Fibroblast of upper back skin (primary cell): ENCODE measurements at places on chromosomes 7 and 10.
A peak's percentile ranks its signal among the peaks of the same experiment; 100 is the strongest.

- DNase-seq = no peak
Observed at GRCh38 chr10:14579405-14579804, 195.3 kb downstream of the FAM107B start.

- no peak for DNase-seq
Observed at GRCh38 chr7:136074843-136075242, 97.7 kb upstream of the MTPN start.

DNA sequence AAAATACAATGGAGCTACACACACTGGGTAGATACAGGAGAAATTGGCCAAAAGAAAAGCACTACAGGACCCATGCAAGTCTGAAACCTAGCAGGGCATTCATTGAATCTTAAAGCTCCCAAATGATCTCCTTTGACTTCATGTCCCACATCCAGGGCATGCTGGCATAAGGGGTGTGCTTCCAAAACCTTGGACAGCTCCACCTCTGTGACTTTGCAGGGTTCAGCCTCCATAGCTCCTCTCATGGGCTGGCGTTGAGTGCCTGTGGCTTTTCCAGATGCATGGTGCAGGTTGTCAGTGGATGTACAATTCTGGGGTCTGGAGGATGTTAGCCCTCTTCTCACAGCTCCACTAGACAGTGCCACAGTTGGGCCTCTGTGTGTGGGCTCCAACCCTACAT is 626.3 kb upstream of the POT1 start:
- DNase-seq = no peak

DNA sequence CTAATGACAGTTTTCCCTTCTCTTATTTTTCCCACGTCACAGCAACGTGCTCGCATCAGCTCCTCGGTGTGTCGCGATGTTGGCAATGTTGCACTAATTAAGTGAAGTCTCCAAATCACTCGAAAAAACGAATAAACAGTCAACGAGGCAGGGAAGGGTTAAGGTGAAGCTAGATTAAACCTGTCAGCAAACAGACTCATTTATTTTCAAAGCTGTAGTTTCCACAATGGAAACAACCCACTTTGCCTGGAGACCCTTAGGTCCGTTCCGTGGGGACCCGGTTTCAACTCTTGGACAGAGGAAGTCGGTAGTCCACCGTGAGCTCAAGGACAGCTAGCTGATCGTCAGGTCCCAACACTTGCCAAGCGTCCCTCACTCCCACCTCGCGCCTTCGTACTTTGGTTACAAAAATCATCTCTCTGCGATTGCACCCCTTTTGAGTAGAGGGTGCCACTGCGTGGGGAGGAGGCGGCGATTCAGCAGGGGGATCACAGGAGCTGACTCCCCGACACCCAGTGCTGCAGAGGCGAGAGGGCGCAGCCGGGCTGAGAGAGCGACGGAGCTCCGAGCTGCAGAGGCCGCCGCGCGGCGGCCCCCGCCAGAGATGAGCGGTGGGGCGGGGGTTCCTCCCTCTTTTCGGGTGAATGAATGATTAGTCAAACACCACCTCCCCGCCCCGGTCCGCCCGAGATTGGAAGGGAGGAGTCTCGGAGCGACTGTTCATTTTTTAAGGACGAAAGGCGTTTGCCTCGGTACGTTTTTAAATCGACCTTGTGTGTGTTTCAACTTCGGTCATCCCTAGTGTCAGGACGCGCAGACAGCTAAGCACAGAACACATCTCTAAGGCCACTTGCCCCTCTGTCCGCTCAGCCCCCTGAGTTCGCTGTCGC is 1.3 kb upstream of the BMPER start:
- peak; percentile 58 for DNase-seq

DNA sequence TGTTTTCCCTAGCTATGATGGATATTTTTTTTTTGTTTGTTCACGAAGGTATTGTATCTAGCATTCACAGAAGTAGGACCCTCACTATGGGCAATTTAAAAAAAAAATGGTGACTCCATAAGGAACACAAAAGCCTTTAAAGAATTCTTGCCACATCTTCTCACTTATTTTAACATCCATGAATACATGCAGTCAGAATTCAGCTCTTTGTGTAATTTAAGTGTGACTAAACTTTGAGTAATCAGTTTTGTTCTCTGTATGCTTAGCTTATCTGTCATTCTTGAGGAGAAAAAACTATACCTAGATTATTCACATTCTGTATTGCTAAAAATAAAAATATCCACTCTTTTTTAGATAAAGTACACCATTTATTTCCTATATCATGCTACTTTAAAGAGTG is 313.2 kb upstream of the KCND2 start:
- DNase-seq = peak; percentile 65

DNA sequence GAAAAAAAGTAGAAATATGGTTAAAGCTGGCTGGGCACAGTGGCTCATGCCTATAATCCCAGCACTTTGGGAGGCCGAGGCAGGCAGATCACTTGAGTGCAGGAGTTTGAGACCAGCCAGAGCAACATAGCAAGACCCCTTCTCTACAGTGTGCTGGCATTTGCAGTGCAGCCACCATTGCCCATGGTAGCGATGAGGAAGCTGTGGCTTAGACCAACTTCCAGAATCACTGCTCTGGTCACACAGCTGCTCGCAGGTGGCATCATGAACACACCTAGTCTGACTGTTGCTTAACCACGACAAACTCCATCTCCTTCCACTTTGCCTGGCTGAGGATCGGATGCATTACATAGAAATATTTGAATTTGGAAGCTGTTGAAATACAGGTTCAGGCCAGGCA is 137.1 kb downstream of the CUX1 start:
- DNase-seq = no peak

GRCh38 chr7:87345962-87346371 is 503 bp downstream of the CROT start:
- DNase-seq = no peak

DNA sequence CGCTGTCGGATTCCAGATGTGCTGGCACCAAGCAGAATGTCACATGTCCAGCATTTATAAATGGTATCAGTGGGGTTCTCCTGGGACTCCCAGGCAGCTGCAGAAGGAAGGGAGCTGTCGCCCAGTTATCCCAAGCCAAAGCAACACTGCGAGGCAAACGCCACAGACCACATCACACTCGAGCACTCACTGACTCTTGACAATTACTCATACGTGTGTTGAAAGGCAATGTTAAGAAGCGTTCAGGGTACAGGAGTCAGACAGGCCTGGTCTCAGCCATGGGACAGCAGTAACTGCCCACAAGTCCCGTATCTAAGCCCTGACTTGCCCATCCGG is 113.4 kb downstream of the DIP2C start:
- peak; percentile 60 for DNase-seq

GRCh38 chr7:39088730-39089593 is 111.3 kb downstream of the POU6F2 start:
- DNase-seq = no peak

DNA sequence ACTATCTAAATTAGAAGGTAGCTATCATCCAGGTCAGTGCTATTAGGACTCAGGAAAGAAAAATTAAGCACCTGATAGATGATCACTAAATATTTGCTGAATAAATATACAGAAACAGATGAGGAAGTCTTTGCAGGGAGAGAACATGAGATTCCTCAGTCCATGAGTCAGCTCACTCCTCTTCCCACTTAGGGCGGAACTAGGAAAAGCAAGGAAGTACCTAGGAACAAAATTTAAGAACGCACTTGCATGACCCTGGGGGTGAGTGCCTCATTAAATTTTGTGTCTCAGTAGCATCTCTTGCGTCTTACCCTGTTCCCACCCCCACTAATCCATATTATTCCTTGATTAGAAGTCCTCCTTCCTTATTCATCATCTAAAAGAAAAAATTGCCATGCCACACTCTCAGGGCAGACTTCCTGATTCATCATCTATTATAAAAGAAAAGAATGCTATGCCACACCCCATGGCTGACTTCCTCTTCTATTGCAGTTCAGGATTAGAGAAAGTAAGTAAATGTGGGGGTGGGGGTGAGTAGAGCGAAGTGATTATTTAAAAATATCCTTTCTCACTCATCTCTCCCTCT is 208.8 kb downstream of the THSD7A start:
- DNase-seq = peak; percentile 1

DNA sequence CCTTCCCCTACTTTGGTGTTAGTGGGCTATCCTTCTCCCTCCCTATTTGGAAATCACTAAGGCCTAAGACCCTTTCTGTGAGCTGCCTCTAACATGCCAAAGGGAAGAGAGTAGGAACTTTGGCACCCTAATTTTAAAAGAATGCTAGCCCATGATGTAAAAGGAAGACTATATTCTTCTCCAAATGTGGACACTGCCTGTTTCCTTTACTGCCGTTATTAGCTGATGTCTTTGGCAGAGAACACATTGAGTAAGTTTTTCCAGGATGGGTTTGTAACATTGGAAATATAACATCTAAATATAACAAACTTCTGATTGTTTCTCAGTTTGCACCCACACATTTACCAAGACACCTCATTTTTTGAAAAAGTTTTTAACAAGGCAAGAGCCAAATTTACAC is 56.9 kb upstream of the TNKS2 start:
- DNase-seq = no peak

DNA sequence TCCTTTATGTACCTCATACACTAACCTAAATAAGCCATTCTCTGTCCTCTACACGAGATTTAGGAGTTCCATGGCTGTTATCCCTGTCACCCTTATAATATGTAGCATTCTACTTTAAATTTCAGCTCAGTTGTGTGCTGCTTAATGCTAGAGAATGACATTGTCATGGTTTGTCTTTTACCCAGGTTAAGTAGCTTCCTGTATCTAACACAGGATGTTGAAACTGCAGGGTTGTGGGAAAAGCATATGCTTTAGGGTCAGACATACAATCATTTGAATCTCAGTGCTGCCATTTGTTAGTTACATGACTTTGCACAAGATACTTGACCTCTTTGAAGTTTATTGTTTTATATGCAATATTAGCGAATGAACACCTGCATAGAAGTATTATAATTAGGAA is 235.1 kb upstream of the CACNA2D1 start:
- no peak for DNase-seq

DNA sequence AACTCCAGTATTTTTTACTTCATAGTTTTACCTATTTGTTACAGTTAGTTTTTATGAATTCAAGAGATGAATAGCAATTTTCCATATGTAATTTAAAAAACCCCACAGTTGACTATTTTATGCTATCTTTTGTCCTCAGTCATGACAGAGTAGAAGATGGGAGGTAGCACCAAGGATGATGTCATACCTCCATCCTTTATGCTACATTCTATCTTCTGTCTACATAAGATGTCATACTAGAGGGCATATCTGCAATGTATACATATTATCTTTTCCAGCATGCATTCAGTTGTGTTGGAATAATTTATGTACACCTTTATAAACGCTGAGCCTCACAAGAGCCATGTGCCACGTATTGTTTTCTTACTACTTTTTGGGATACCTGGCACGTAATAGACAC is 184.2 kb downstream of the CFTR start:
- DNase-seq = no peak

GRCh38 chr7:116829493-116829892 is 32.9 kb upstream of the CAPZA2 start:
- no peak for DNase-seq

DNA sequence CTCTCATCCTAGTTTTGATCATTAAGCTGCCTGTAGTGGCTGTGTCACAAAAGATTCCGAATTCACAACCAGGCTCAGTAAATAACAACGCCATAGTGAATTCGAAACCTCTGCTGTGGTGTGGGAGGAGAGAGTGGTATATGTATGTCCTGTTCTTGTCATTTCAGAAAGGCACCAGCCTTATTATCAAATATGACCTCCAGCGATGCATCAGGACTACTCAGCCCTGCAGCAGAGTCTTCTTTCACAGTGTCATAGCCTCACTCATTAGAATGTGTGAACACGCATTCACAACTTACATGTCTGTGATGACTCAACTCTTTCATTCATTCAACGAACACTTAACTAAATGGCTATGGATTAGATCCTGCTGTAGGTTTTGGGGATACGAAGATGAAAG is 15.3 kb downstream of the AOC1 start:
- no peak for DNase-seq

- no peak for DNase-seq
Observed at GRCh38 chr10:6558759-6559461, 21.2 kb downstream of the PRKCQ start.

- no peak for DNase-seq
Observed at GRCh38 chr7:151945224-151945623, 11.0 kb upstream of the GALNTL5 start.

DNA sequence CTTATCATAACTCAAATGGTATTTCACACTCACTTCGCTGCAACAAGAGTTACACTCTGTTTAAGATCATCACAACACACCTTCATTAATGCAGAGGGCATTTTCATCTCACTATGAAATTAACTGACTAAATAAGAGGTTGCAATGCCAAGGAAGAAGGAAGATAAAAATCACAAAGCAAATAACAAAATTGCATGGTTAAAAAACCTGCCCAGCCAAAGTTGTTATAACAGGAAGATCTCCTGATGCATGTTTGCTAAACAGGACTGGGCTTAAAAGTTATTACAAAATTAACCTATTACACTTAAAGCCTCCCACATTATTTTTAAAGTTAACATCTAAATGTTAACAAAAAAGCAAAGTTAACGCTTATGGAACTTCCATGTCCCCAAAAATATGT is 11.8 kb downstream of the FAM13C start:
- DNase-seq = no peak

GRCh38 chr7:158570449-158571170 is 17.0 kb downstream of the PTPRN2 start:
- DNase-seq = no peak

DNA sequence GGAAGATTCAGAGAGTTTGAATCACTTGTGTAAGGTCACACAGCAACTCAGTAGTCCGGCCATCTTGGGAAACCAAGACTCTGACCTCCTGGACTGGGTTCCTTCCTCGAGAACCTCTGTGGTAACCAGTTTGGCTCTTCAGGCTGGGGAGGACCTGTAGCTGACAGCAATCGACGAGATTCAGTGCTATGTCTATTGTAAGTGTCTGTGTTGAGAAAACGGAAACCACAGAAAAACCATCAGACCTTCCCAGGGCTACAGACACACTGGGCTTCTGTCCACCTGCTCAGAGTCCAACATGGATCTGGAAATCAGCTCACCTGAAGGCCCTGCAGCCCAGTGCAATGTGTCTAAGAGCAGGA is 403.7 kb downstream of the RPS24 start:
- no peak for DNase-seq

GRCh38 chr7:30674876-30675275 is 7.4 kb downstream of the CRHR2 start:
- no peak for DNase-seq

GRCh38 chr10:5885619-5886018 is 4.1 kb downstream of the ANKRD16 start:
- DNase-seq = no peak

GRCh38 chr7:1545417-1546246 is 10.4 kb downstream of the TMEM184A start:
- no peak for DNase-seq

- no peak for DNase-seq
Observed at GRCh38 chr10:113261161-113261560, 291.7 kb upstream of the HABP2 start.
